ENCODE measurements at places on chromosomes 5 and 9. TPM values are rescaled to one million over a fixed set of nuclear protein-coding genes. Genes with fewer than 3 reads are reported as not detected.

Gene CSF1R
- total RNA-seq: 0.05 TPM

Gene EIF4E1B
- not detected for total RNA-seq

Gene C9
- 0.05 TPM for total RNA-seq

Gene CTSL
- total RNA-seq: 45.2 TPM

Gene LAMC3
- 16.4 TPM for total RNA-seq

Gene CD14
- total RNA-seq: 2.5 TPM

Gene GGTA1
- total RNA-seq: not detected

Gene MARCHF3
- 3.0 TPM for total RNA-seq

Gene NEUROG1
- total RNA-seq: not detected

Gene AQP7
- total RNA-seq: 0.26 TPM

Gene PRRT1B
- 1.1 TPM for total RNA-seq

Gene IFNA21
- not detected for total RNA-seq

Gene ANKRD34B
- total RNA-seq: 0.10 TPM

Gene ACTL7A
- total RNA-seq: not detected

Gene SAPCD2
- 18.4 TPM for total RNA-seq

Gene RAD1
- total RNA-seq: 31.8 TPM

Gene CA9
- 0.31 TPM for total RNA-seq

Gene SPEF2
- total RNA-seq: 0.87 TPM

Gene WDR38
- total RNA-seq: not detected

Gene SLC34A1
- total RNA-seq: not detected

Gene CCNO
- total RNA-seq: 12.3 TPM

Gene PIP5KL1
- 7.8 TPM for total RNA-seq

Gene FAM174A
- 11.0 TPM for total RNA-seq

Gene AKNA
- total RNA-seq: 10.1 TPM

Gene FAM114A2
- total RNA-seq: 20.7 TPM

Gene ZNF474
- not detected for total RNA-seq

Gene TPPP
- total RNA-seq: 0.98 TPM

Gene PTPN3
- 10.4 TPM for total RNA-seq

Gene ST6GALNAC4
- 38.0 TPM for total RNA-seq

Gene FREM1
- not detected for total RNA-seq

Gene TAF11L4
- not detected for total RNA-seq

Gene CARD9
- 1.7 TPM for total RNA-seq

Gene STC2
- 32.2 TPM for total RNA-seq

Gene SREK1
- 89.7 TPM for total RNA-seq

Gene KLF4
- total RNA-seq: 5.2 TPM

Gene TTC1
- 67.6 TPM for total RNA-seq

Gene COL15A1
- 0.10 TPM for total RNA-seq

Gene MIER3
- total RNA-seq: 29.7 TPM

Gene DOCK2
- 1.4 TPM for total RNA-seq

Gene SPATA31C1
- not detected for total RNA-seq

Gene C5orf22
- total RNA-seq: 39.0 TPM

Gene KIF4B
- total RNA-seq: 0.10 TPM

Gene PCDHB8
- total RNA-seq: 7.6 TPM

Gene FAM221B
- not detected for total RNA-seq

Gene FCN1
- not detected for total RNA-seq

Gene LVRN
- 0.08 TPM for total RNA-seq

Gene CTSV
- total RNA-seq: 27.1 TPM

Gene KCTD16
- 0.08 TPM for total RNA-seq

Gene ZCCHC9
- 41.5 TPM for total RNA-seq

Gene RLN1
- total RNA-seq: not detected

All from Panc1 (cell line).